NCI-H1436 treated with DMSO at 0.1 percent for 48 hours (cell line): ENCODE measurements at places on chromosomes 16 and 17.
A peak's percentile ranks its signal among the peaks of the same experiment; 100 is the strongest.

- DNase-seq = no peak
These were observed 55.4 kb upstream of the ACSF3 start for GRCh38 chr16:89038221-89038721.

DNA sequence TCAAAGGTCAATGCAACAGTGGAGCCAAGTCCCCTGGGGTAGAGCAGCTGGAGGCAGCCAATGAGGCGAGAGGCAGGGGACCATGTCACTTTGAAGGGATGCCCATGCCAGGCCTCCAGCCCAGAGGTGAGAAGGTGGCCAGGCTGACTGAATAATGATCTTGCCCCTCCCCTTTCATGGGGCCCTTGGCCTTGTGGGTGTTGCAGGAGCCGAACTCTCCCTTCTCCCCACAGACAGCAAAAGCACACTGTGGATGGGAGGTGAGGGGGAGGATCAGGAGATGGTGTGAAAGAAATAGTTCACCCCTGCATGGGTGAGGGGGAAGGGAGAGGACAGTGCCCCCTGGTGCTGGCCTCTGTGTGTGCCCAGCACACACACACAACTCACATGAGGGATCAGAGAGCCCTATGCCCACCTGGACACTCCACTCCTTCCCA is 15.8 kb upstream of the TBX21 start:
- no peak for DNase-seq

DNA sequence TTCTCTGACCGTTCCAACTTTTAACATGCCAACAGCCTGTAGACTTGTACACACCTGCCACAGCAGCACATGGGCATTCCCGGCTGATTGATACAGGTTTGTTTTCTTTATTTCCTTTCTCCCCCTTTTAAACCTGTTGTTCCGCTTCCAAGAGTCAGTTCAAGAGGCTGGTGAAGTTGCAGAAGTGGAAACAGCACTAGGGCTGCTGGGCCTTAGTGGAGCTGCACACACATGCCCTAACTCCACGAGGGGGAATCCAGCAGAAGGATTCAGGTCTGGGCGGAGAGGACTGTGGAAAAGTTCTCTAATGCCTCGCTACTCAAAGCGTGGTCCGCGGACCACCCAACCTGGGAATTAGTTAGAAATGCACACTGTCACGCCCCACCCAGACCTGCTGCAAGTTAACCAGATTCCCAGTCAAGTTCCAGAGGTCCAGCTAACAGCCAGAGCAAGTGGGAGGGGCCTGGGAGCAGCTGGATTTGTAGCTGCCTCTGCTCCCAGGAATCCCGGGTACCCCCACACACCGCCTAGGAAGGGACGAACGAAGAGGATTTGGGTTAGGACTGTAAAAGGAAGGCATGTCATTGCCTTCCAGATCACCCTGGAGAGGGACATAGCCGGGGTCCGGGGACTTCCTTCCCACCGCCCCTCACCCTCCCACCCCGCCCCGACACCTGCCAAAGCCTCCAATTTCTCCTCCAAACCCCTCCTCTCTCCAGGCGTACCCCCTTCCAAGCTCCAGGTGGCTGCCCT is 542 bp downstream of the SLC39A11 start:
- no peak for DNase-seq

GRCh38 chr17:78364436-78365281 is 4.8 kb upstream of the SOCS3 start:
- DNase-seq = no peak

DNA sequence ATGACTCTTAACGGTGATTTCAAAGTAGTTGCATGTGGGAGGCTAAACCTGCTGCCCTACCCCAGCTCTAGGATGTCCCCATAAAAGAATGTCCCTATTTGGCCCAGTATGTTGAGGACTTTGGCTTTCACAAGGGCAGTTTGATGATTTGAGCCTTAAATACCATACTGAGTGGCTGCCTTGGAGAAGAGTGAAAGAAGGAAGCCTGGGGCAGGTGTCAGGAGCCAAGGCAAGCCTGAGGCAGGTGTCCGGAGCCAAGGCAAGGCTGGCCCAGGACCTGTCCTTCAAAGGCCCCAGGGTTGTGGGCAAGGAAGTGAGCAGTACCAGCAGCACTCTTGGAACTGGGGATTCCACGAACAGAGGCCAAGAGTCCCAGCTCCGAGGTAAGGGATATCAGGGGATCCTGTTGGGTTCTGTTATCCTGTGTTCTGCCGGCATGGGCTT is 18.6 kb downstream of the ST6GALNAC2 start:
- no peak for DNase-seq

GRCh38 chr16:68469796-68470460 is 21.6 kb upstream of the SMPD3 start:
- no peak for DNase-seq

GRCh38 chr16:2816751-2817339 is at the start of gene PRSS21:
Gene PRSS21 (plus strand): TSS chr16:2817237. CDS start chr16:2817269, 32 bp downstream.
- no peak for DNase-seq

DNA sequence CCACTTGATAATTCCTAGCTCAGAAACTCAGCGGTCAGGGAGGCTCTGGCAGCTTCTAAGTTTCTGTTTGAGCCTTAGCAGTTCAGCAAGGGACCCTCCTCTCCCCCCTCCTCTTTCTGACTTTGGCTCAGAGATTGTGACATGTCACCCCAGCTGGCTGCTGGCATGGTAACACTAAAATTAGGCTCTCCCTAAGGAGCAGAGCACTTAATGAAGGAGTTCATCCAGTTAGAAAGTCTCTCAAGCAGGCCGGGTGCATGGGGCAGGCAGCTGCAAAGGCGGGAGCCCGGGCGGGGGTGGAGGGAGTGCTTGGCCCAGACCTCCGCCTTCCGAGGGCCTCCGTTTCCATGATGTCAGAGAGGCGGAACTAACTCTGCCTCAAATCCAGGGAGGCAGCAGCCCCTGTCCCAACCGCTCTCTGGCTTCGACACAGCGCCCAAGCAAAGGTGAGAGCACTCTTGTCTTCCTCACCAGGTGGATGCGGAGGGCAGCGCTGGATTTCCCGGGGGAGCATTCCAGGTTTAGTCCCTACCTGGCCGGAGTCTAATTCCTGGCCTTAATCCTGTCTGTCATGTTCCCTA is 128.0 kb upstream of the PLCG2 start:
- DNase-seq = peak; percentile 75

DNA sequence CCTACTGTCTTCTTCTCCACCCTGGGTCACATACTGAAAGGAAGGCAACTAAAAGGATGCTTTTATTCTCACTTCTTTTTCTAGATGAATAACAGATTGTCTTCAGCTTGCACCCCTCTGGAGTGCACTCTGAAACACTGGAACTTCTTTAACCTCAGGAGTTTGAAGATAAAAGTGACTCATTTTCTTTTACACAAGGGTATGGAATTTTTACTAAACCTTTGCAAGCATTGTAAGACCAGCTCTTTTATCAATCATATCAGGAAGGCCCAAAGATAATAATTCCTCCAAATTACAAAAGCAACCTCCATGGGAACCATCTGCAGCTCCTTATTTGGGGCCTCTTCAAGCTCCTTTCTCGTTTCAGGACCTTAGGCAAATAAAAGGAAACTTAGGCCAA is 193.5 kb upstream of the KIF2B start:
- DNase-seq = no peak

GRCh38 chr17:80786470-80786869 is 205.2 kb upstream of the CHMP6 start:
- no peak for DNase-seq

DNA sequence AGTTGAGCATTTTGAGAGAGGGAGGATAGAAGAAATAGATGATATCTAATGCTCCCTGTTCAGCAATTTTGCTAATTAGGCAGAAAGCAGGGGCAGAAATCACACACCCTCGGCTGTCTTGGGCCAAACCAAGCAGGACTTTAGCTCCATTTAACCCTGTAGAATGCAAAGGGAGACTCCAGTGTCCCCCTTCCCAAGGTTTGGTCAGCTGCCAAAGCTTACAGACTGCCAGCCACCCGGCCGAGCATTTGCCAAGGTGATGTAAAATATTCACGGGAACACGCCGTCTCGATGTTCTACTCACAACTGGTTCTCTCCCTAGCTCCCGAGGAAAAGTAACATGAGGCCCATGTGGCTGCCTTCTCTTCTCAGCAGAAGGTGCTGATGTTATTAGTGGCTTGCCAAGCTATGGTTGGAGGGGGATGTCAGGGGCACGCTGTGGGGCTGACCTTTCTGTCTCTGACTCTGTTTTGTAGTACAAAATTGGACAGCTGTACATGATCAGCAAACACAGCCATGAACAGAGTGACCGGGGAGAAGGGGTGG is 155.3 kb downstream of the PITPNC1 start:
- DNase-seq = no peak

- no peak for DNase-seq
These were observed 1748.9 kb downstream of the TP53TG3F start for GRCh38 chr16:35208001-35208935.
